Fibroblast of skin of back (primary cell): ENCODE measurements at places on chromosomes 16 and 17.

DNA sequence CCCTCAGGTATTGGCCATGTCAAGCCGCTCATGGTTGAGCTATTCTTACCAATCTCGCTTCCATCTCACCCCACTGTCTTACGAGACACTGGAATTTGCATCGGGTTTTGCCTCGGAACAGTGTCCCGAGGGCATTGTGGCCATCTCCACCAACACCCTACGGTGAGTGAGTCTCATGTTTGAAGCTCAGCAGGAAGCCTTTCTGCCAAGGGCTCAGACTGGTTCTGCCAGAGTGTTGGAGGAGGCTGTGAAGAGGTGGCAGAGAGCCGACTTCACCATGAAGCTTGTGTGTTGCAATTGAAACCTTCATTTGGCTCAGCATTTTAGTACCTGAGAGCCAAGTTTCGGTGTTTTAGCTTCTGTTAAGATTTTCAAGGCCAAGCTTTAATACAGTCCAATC is 38.0 kb downstream of the SF3B3 start:
- DNase-seq = no peak

DNA sequence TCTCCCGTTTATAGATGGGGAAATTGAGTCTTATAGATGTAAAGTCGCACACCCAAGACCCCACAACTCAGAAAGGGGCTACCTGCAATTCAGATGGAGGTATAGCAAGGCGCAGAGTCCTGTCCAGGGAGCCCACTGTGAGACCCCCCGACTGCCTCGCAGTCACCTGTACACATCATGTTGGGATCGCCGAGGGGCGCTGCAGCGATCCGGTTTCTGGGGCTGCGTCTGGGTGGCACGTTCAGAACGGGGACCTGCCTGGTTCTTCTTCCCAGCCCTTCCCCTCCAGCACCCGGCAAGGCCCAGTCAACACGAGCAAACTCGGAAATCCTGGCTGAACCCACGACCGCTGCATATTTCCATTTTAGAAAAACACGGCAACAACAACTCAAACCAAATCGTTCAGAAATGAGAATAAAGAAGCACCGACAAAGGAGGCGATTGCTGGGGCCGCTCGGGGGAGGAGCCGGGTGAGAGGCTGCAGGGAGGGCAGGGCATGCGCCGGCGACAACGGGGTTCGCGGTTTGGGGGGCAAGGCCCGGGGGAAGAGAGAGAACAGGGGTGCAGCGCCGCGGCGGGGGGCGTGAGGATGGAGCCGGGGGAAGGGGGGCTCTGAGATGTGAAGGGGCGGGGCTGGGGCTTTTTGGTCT is 643 bp downstream of the HSDL1 start:
- DNase-seq = no peak

GRCh38 chr17:3762922-3763776 is 37.8 kb downstream of the ITGAE start:
- no peak for DNase-seq

GRCh38 chr17:82603981-82604448 is 44.2 kb downstream of the WDR45B start:
- peak; percentile 50 for DNase-seq

GRCh38 chr17:49239963-49240362 is 9.4 kb upstream of the PHOSPHO1 start:
- DNase-seq = peak; percentile 54

GRCh38 chr16:3841729-3842508 is 38.6 kb downstream of the CREBBP start:
- no peak for DNase-seq

GRCh38 chr17:77691216-77692085 is 267.1 kb upstream of the TNRC6C start:
- no peak for DNase-seq

DNA sequence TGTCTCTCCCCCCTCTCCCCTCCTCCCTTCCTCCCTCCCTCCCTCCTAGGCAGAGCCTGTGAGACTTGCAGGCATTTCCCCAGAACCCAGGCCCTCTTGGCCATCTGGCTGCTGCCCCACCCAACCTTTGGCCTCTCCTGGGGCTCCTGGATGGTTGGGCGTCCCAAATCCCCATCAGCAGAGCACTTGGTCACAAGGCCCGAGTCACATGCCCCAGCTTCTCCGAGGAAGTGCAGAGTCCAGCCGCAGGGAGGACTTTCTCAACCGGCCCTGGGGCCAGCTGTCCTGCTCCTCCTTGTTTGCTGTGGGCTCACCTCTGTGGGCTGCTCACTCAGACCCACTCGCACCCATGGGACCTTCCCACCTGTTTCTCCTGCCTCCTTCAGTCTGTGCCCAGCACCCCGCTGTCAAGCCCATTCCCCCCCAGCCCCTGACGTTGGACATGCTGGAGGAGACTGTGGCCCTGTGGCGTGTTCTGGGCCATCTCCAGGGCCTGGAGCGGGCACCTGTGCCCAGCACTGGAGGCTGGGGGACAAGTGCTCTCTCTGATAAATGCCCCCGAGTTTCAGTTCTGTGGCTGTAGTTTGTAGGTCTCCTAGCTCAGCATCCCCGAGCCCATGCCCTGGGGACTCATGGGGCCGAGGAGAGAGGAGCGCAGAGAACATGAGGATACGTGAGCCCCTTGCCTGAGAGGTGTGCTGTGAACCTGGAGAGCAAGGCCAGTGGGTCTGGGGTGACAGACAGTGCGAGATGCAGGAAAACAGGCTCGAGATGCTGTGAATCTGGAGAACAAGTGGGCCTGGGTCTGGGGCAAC is 42.3 kb upstream of the ZNF750 start:
- DNase-seq = no peak

GRCh38 chr17:75250009-75250471 is 11.4 kb downstream of the GGA3 start:
- DNase-seq = peak; percentile 74

- no peak for DNase-seq
Measured at GRCh38 chr17:45895304-45895968, 1.1 kb downstream of the MAPT start.

DNA sequence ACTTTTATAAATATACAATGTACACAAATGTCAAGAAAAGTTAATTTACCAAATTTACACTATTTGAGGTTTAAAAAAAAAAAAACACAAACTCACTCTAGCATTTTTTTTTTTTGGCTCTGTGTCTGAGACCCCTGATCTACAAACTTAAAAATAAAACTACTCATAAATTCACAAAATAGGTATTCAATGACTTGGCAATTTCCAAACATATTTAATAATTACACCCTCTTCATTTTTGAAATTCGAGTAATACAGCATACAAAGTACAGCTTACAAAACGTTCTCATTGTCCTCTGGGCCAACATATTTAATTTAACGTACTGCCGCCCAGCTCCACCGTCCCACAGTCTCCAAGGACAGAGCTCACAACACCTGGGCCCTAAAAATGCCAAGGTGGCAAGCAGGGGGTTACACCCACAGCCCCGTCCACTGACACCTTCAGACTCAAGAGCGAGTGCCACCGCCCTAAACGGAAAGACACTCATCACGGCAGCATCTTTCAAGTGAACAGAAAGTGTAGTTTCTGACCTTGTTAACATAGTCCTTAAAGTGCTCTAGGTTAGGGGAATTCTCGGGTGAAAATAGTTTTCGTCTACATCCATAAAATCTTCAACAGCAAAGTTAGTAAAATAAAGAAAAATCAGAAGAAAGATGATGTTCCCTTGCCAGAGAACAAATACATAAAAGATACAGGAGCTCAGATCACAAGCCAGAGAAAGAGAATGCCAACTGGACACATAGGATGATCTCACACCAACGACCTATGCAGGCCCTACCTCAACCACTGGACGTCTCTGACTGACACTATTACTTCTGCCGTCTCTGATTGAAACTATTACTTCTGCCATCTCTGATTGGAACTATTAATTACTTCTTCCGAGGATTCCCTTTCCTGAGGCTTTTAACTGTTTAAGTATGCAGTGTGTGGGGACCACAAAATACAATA is 4.2 kb downstream of the ADCY9 start:
- peak; percentile 14 for DNase-seq

- DNase-seq = no peak
Measured at GRCh38 chr16:73056448-73056847, 8.5 kb upstream of the ZFHX3 start.

DNA sequence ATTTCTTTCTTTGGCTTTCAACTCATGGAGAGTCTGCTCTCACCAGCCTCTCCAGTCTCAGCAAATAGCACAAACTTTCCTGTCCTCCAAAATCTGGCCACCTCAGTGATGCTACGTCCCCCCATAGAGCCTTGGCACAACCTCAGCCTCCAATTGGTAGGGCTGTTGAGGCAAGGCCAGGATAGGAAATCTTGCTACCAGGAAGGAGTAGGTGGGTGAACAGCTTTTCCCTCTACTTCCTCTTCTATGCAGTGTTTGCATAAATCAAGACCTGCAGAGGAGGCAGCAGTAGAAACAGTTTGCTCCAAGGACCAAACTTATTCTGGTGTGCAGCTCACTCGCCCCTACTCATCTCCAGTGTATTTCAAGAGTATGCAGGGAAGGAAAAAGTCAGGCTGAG is 701 bp upstream of the DPEP2 start:
- DNase-seq = no peak

GRCh38 chr16:67847064-67847861 is at the start of gene CENPT:
Gene CENPT, minus strand, starts transcription at chr16:67847693. Its CDS starts 13,834 bp downstream, at chr16:67833859.
- peak; percentile 72 for DNase-seq

- DNase-seq = no peak
Measured at GRCh38 chr16:51557670-51558069, 406.6 kb upstream of the SALL1 start.

DNA sequence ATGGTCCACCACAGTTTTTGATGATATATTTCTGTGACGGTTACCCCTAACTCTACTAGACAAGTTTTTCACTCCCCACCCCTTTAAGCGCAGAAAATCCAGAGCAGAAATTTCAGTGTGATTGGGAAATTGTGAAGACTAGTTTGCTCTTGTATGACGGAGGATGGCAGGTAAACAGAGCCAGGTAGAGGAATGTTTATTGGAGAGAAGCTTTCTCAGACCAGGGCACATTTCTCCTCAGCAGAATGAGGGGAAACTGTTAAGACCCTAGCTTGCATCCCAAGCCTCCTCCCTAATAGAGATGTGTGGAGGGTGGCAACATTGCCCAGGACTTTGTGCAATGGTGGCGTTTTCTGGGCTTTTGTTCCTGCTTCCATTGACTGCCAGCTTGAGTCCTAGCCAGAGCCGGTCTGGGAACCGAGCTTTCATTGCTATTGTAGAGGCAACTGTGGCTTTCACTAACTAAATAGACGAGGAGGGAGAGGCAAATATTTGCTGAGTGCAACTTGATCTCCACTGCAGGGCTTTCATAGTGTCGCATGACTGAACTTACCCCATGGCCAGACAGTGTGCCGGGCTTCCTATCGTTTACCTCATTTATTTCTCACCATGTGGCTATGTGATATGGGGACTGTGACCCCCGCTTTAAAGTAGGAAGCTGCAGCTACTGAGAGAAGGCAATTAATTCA is 159.6 kb upstream of the MPHOSPH6 start:
- no peak for DNase-seq

DNA sequence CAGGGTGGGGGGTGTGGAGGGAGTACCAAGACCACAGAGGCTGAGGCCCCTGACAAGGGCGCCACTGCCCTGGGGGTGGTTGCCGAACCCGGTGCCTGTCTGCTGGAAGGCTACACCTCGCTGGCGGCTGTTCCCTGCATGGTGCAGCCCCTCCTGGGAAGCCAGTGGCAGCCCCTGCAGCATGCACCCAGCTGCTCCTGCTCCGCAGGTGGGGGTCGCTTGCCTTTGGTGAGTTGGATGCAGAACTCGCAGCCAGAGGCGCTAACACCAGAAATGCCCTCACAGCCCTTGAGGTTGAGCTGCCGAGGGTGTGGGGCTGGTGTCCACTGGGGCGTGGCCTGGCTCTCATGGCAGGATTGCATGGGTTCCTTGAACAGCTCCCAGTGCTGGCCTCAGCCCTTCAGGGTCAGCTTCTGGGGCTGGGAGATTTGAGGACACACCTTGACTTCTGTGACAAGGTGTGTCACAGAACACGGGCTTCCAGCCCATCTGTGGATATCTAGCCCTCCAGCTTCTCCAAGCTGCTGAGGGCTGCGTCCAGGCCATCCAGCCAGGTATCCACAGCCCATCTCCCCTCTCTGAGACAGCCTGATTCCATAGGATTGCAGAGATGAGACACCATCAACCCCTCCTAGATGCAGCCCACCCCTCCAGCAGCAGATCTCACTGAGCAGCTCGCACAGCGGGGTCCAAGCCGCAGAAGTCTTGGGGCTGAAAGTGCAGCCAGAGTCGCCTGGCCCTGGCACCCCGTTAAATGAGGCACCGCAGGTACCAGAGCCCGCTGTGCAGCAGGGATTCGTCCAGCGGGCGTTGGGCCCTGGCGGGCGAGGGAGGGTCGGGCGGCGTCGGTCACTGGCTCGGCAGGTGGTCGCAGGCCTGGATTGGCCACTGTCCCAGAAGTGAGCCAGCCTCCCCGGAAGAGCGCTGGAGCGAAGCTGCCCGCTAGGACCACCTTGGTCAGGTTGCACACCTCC is 586.3 kb downstream of the KCNJ18 start:
- DNase-seq = no peak

GRCh38 chr17:45108595-45109521 is 23.5 kb downstream of the PLCD3 start:
- DNase-seq = no peak

DNA sequence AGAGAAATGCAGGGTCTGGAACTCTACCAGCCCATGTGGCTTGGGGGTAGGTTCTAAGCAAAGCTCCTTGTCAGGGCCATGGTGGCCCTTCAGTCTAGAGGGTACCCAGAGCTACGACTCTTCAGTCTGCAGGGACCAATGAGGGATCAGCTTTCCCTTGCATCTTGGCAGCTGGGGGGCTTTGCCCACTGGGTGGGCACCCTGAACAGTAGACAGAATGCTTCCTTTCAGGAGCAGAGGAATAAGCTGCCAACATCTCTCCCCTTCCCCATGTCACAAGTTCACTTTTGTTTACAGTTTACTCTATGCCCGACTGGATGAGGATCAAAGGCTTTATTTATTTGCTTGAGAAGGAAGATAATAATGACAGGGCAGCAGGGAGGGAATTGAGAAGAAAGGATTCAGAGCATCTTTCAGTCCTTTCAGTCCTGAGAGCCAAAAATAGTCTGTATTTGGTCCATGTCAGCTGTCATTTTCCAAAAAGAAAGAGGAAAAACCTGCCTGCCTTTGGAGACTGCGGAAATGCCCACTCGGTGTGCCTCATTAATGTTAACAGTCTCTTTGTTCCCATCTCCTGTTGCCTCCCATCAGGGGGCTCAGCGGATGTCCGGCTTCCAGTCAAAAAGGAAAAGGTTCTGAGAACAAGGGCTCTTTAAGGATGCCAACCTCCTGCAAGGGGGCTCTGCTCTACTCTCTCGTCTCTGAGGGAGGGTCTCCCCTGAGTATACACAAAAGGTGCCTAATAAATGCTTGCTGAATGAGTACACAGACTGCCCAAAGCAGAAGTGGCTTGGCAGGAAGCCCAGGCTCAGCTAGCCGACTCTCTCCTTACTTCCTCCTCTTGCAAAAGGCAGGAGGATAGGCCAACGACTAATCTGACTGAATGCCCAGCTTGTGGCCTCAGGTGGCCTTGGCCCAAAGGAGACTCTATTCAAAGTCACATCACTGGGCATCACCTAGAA is 17.1 kb downstream of the TRAF4 start:
- no peak for DNase-seq

- DNase-seq = peak; percentile 56
Measured at GRCh38 chr17:2138318-2138717, 83.4 kb downstream of the HIC1 start.

DNA sequence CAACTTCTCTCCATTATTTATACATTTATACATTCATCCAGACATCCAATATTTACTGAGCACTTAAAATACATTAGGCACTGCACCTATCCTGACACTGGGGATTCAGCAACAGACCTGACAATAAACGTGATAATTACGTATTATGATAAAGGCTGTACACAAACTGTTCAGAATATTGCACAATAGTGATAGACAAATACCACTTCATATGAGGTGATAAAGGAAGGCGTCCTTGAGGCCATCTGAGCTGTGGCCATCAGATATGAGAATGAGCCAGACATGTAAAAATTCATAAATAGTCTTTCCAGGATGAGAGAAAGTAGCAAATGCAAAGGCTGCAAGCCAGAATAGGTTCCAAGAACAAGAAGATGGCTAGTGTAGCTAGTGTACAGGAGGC is 8.6 kb downstream of the USP32 start:
- no peak for DNase-seq
